ENCODE measurements at places on chromosomes 2 and 18.
A peak's percentile ranks its signal among the peaks of the same experiment; 100 is the strongest.

GRCh38 chr2:85712336-85712735 is 18.2 kb downstream of the GNLY start:
- ATAC-seq: no peak

DNA sequence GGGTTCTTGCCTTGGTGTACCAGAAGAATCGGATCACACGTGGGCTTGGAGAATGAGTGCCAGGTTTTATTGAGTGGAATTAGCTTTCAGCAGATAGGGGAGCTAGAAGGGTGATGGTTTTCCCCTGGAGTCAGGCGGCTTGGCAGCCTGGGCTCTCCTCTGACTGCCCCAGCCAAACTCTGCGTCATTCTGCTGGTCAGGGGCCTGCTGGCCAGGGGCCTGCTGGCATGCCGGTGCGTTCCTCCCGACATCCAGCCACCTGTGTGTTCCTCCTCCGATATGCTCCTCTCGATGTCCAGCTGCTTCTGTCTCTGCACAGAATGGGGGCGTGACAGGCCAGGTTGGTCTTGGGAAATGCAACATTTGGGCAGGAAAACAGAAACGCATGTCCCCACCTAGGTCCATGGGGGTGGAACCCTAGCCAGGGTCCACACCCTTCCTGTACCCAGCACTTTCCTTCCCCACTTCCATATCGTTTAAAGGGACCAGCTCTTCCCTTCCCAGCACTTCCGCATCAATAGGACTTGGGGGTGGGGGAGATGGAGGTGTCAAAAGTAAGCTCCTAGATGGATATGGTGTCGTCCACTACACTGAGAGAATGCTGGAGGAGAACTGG is 85.3 kb downstream of the VWA3B start:
- no peak for ATAC-seq

- peak; percentile 65 for ATAC-seq
Observed at GRCh38 chr18:76620321-76621170, 125.5 kb upstream of the ZNF516 start.

- no peak for ATAC-seq
Observed at GRCh38 chr18:49591775-49592174, 29.9 kb downstream of the LIPG start.

- peak; percentile 83 for ATAC-seq
Observed at GRCh38 chr2:150097901-150098531, 389.5 kb downstream of the RND3 start.

GRCh38 chr2:216023055-216023648 is 9.8 kb upstream of the MREG start:
- ATAC-seq: peak; percentile 90

DNA sequence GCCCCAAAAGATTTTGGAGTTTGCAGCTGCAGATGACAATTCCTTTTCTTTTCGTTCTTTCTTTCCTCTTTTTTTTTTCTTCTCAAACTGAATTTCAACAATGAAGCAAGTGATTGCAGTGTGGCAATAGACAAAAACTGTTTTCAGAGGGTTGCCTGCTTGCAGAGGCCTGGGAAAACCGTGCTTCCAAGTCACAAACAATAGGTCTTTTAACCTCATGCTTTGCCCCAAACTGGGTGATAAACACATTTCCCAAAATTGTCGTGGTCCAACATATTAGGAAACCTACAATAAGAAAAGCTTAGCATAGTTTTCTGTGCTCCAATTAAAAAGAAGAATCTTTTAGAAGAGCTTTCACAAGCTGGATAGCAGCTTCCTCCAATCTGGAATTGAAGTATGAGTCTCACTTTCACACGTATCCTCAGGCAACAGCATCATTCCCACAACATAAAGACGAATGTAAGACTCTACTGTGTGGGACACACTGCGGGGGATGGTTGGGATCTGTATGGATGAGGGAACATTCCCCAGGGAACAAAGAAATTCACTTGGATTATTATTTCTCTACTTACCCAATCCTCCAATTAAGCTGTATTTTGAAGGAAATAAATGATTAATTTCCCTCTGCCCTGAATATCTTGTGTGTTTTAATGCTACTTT is 656.1 kb downstream of the RNF144A start:
- ATAC-seq: no peak

DNA sequence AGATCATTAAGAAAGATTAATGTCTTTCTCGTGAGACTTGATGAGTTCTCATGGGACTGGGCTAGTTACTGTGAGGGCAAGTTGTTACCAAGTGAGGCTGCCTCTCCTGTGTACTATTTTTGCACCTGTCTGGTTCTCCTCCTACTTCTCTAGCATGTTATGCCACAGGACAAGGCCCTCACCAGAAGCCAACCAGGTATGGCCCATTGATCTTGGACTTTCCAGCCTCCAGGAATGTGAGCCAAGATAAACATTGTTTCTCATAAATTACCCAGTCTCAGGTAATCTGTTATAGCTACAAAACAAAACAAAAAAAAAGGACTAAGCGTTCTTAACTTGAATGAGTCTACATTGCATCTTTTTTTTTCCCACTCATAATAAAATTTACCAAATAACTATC is 184.1 kb downstream of the CDH7 start:
- ATAC-seq: no peak

DNA sequence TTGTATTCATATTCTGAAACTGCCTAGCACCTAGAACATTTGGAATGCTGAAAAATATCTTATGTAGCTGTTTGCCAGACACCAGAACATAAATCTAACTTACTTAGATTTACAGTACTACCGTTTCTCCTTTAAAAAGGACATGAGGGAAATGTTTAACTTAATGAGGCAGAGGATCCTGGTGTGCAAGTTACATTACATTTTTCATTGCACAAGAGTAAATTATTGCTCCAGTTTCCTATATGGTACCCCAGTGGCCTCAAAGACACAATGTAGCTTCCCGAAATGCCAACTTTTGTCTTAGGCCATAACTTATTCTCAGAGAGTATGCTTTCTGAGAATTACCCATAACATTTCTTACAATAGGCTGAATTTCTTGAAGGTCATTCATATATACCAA is 105.5 kb upstream of the DTNA start:
- no peak for ATAC-seq

DNA sequence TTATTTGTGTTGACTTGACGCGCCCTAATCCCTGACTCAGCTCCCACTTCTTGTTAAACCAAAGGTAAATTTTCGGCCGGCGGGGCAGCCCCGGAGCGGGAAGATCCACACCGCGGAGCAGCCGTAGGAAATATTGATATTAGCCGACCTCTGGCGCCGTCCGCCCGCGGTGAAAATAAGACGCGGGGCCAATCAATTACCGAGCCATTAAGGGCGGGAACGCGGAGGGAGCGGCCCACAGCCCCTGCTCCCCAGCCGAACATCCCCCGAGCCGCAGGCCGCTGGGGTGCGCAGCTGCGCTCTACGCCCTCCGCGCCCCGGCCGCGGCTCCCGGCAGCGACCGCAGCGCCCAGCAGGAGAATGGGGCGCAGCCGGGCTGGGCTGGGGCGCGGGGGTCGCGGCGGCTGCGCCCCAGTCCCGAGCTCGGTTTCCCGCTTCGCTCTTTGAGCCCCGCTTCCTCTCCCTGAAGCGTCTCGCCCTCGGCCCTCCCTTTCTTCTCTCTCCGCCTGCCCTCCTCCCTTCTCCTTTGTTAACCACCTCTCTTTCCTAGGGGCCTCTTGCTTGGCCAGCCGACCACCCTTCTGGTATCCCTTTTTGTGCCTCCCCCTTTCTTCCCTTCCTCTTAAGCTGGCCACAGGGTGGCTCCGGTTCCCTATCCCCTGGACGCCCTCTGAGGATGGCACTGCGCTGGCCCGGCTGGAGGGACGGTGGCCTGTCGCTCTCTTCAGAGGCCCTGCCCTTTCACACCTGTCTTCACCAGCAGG is 40.9 kb downstream of the CELF4 start:
- ATAC-seq: no peak

GRCh38 chr18:10682368-10682714 is 156.5 kb downstream of the NAPG start:
- ATAC-seq: no peak

- ATAC-seq: no peak
Observed at GRCh38 chr2:170498619-170499018, 216.5 kb upstream of the SP5 start.

GRCh38 chr2:152031747-152032306 is 67.0 kb downstream of the CACNB4 start:
- ATAC-seq: no peak

DNA sequence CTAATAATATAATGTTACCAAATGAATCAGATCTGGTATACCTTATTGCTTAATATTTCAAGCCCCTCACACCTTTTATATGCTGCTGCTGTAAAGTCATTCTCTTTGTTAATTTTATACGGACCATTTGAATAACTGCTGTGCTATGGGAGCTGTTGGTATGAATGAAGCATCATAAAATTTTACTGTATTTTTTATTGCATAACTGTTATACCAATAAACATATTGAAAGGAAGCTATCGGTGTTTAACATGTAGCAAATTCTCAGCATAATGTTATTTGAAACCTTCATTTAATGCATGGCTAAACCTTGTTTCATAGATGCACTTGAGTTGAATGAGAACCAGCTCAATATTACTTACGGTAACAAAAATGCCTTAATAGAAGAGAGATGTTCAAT is 1040.3 kb downstream of the SOCS6 start:
- no peak for ATAC-seq

- ATAC-seq: no peak
Observed at GRCh38 chr2:65386344-65386743, 46.1 kb downstream of the SPRED2 start.

Measured in esophagus mucosa (tissue), 1 donor.